Midbrain (tissue), 1 donor: ENCODE measurements at places on chromosomes 2 and 18.

DNA sequence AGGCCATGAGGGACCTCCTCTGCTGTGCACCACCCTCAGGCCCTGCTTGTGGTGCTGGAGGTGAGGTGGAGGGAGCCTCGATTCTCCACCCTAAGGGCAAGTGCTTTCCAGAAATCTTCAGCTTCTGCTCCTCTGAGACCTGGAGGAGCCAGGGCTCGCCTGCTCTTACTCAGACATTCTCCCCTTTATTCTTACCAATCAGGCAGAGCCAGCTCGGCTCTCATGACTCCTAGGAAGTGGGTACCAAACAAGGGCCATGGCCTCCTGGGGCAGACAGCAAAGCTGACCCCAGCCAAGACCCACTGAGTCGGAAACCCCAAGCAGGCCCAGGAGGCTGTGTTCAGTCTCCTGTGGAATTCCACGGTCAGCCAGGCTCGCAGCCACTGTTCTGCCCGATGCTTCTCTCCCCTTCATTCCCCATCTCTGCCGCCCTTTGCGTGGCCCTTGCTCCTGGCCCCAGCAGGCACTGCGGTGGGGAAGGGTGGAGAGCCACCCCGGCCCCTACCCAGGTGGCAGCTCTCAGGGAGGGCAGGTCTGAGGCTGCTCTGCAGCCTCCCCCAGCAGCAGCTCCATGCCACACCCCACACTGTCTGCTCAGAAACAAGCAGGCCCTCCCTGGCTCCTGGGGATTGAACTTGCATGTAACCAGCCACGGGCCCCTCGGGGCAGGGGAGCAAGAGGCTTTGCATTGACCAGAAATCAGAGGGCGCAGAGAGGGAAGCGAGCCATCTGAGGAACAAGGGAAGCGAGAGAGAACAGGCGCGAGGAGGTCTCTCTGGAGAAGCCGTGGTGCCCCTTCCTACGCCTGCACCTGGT, 24.0 kb downstream of the HS1BP3 start:
- DNase-seq, result no peak

GRCh38 chr2:145289946-145290345, 770.0 kb upstream of the ZEB2 start:
- no peak for DNase-seq

DNA sequence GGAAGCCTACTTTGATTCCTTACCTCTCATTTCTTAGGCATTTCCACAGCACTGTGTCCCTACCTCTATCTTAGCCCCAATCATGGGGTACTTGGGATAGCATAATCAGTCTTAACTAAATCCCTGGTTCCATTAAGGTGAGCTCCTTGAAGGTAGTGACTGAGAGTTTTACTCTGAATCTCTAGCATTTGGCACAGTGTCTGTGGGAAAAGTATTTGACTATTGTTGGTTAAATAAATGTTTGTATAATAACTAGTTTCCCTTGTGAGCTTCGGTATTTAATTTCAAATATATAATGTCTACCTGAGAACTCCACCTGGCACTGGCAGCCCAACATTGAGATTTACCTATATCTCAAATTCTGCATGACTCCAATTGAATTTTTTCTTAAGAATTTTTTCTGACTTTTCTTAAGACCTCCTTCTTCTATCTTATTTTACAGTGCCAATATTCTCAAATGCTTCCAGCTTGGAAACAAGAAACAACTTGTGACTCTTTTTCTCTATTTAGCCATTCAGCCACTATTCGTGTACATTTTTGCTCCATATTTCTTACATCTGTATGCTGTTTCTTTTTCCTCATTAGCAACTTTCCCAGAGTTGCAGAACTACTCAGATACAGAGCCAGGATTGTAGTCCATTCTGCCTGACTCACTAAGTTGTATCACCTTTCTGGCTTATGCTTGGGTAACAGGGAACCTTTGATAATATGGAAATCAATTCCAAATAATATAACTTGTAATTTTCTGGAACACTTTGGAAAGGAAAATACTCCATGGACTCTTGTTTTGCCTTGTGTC, 214.0 kb upstream of the NT5C1B start:
- DNase-seq, result no peak

GRCh38 chr18:76487782-76488181, 7.3 kb downstream of the ZNF516 start:
- no peak for DNase-seq

DNA sequence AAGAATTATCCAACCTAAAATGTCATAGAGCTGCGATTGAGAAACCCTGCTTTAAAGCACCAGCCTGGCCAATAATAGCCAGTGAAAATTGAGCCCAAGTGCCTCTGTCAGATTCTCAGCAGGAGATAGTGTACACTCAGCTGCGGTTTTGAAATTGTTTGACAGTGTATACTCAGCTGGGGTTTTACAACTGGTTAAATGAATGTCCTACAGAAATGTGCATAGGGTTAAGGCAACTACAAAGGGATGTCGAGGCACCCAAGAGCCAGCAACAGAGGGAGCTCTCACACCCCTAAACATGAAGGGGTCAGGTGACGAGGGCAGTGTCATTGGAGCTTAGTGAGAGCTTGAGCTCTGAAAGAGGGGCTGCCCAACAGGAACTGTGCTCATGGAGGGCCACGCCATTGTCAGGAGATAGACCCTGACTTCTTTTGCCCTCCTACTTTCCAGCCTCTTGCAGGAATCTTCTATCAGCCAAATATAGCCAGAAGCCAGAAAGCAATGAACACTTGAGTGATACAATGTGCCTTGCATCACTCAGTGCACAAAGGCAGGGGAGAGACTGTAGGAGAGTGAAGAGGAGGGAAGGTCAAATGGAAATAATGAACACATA, 15.1 kb downstream of the ACTG2 start:
- peak; percentile 6 for DNase-seq

GRCh38 chr2:168858146-168858545, 32.1 kb downstream of the SPC25 start:
- DNase-seq, result no peak

DNA sequence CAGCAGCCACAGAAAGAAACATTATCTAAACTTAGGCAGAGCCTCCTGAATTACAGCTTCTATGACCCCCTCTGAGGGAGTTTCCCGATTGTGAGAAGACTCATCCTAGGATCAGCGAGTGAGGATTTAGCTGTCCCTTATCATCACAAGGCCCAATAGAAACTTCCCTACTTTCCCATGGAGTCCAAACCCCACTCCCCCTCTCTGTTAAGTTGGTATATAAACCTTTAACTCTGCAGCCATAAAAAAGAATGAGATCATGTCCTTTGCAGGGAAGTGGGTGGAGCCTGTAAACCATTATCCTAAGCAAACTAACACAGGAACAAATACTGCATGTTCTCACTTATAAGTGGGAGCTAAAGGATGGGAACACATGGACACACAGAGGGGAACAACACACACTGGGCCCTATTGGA, 78.8 kb downstream of the MYL12B start:
- no peak for DNase-seq

DNA sequence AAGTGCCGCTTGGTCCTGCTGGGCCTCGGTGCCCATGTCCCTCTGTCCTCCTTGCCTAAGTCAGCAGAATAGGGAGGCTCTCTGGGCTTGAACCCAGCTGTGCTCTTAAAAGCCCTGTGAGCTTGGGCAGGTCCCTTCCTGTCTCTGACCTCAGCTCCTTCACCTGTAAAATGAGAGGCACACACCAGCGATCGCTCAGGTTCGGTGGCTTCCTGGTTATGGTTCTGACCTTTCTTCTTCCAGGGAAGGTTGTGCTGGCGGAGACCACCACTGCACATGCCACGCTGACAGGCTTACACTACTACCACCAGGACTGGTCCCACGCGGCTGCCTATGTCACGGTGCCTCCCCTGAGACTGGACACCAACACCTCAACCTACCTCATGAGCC, 36.1 kb upstream of the MAPRE3 start:
- DNase-seq, result no peak

DNA sequence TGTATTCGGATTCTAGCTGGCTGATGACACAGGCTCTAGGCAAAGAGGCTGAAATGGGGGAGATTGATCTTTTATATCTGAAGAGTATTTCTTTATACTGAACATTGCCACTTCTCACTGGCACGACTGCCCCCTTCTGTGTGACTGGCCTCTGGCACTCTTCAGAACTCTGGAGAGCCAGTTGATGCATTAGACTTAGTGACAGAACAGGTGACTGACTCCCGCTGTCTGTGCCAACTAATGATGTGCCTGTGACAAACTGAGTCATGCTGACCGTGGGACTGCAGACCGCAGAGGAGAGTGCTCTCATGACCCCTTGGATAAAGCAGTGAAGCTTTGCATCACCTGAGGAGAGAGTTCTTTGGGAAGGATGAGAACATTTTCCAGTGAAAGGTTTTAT, 14.4 kb downstream of the MGAT5 start:
- no peak for DNase-seq

DNA sequence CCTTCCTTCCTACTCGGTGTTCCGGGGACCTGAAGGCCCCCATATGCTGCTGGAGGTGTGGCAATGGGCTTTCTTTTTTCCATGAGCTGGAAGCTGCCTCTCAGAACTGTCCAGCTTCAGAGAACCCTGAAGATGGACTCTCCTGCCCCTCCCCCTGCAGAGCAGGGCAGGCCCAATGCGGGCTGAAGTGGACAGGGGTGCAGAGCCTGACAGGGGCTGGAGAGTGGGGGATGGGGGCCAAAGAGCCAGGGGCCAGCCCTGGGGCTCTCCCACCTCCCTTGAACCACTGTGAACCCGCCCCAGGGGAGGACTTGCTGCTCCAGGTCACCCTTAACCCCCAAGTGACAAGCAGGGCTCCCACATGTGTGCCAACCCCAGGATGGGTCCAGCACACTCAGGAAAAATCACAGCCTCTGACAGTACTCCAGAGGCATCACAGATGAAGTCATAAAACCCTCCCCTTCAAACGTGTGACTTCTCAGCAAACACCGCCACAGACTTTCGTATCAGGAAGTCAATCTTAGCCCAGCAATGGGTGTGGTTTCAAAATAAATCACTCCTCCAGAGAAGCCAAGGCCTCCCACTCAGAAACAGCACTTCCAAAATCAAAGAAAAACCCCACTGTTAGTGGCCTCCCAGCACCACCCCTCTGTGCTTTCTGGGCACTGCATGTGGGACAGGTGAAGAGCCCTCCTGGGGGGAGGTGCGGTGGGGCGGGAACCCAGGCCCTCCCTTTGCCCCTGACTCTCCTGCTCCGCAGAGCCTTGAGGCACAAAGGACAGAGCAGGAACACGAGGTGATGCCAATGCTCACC, 135.8 kb downstream of the HDAC4 start:
- DNase-seq, result no peak

GRCh38 chr2:221802089-221802488, 230.0 kb upstream of the EPHA4 start:
- no peak for DNase-seq

DNA sequence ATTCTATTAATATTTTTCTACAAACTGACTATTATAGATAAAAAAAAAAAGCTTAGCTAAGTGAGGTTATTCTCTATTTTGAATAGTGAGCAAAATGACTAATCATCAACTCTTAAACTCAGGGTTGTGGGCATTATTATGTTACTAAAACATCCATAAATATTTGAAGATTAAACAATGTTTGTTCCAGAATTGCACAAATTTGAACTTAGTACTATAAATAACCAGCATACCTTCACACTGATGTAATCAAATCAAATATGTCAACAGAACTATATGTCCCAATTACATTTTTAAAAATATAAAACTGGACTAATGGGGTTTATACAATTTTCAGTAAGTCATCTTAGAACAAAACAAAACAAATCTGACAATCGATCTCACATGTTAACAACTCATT, 800.9 kb downstream of the LRP1B start:
- DNase-seq, result no peak

GRCh38 chr2:11775384-11775783, 29.0 kb downstream of the LPIN1 start:
- DNase-seq, result no peak

- peak; percentile 16 for DNase-seq
Measured at GRCh38 chr2:8409461-8410260, 272.2 kb upstream of the ID2 start.

- DNase-seq, result no peak
Measured at GRCh38 chr2:207182911-207183310, 17.2 kb upstream of the KLF7 start.

- DNase-seq, result no peak
Measured at GRCh38 chr2:44894058-44894457, 47.4 kb upstream of the SIX3 start.

DNA sequence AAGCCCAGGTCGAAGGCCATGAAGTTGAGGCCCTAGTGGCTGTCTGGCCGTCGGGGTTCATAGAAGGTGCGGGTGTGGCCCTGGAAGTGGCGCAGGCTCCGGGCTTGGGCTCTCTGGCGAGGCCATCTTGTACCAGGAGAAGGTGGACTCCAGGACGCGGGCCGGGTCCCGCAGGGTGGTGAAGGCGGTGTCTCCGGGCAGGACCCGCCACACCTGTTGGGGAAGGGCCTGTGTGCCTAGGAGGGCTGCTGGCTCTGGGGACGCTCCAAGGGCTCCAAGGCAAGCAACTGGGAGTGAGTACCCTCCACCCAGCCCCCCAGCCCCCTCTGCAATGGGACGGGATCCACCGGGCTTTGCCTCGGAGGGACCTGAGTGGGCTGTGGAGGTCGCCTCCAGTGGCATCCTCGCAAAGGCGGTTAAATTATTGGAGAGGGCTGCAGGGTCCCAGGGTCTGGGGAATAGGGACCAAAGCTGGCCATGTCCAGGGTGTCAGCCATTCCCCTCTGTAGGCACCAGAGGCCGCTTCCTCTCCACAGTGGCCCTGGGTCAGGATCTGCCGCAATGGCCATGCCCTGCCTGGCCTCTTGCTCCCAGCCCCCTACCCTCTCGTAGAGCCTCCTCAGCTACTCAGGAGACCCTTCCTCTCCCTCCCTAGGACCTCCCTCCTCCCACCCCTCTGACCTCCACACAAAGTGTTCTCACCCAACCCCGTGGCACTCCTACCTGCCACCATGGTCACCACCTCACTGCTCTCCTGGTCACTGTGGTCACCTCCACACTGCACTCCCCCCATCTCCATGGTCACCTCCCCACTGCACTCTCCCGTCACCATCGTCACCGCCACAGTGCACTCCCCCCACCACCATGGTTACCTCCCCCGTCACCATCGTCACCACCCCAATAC, 10.3 kb downstream of the AQP12A start:
- no peak for DNase-seq

- DNase-seq, result no peak
Measured at GRCh38 chr18:46337271-46337670, 233.1 kb downstream of the HAUS1 start.

DNA sequence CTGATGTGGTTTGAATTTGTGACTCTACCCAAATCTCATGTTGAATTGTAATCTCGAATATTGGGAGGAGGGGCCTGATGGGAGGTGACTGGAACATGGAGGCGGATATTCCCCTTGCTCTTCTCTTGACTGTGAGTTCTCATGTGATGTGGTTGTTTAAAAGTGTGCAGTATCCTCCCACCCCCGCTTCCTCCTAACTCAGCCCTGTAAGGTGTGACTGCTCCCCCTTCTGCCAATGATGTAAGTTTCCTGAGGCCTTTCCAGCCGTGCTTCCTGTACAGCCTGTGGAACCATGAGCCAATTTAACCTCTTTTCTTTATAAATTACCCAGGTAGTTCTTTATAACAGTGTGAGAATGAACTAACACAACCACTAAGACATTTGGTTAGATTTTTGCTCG, 458.4 kb downstream of the THSD7B start:
- DNase-seq, result no peak

GRCh38 chr2:10792660-10793400, 19.8 kb downstream of the PDIA6 start:
- DNase-seq, result no peak

GRCh38 chr2:128606837-128607236, 288.2 kb upstream of the HS6ST1 start:
- no peak for DNase-seq

- DNase-seq, result no peak
Measured at GRCh38 chr2:9462313-9462712, 12.0 kb upstream of the IAH1 start.
